ENCODE measurements at places on chromosomes 3 and 15.
A peak's percentile ranks its signal among the peaks of the same experiment; 100 is the strongest.

DNA sequence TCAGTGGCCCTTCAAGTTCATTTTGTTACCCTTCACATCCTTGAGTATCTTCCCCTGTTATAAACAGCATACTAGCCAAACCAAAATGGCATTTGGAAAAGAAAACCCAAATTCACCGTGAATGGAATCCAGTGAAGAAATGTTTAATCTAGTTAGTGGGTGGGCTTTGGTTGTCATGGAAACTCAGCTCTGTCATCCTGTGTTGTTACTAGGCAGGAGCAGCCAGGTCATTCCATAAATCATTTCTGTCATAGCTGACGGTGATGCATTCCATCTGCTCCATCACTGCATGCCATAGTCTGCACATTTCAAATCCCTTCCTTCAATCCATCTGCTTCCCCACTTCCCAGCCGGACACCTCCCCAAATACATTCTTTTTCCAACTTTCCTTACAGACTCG is 140.4 kb upstream of the CGNL1 start:
- DNase-seq, result no peak

- no peak for DNase-seq
Measured at GRCh38 chr3:106839576-106840280, 537.5 kb upstream of the CCDC54 start.

DNA sequence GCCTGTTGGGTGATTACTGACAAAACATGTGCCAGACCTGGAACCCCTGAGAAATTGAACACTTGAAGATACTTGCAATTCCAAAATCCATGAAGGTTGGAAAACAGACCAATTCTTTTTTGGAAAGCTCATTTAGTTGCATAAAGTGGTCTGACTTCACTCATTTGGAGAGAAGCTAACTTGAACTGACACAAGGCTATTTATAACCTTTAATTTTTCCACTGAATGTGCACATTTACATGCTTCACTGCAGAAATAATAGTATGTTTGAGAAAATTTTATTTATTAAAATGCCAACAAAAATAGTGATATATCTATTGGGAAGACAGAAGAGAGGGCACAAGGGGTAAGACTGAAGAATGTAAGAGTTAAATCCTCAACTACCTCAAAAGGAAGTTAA is 92.1 kb downstream of the MOBP start:
- DNase-seq, result no peak

GRCh38 chr3:11307830-11308432 is 35.7 kb downstream of the ATG7 start:
- DNase-seq, result no peak

GRCh38 chr3:125192190-125193035 is 20.1 kb downstream of the SLC12A8 start:
- DNase-seq, result no peak

- DNase-seq, result no peak
Measured at GRCh38 chr3:38167591-38167990, 2.3 kb downstream of the OXSR1 start.

- no peak for DNase-seq
Measured at GRCh38 chr3:178434206-178434805, 101.9 kb upstream of the KCNMB2 start.

GRCh38 chr3:125186261-125186787 is 26.2 kb downstream of the SLC12A8 start:
- no peak for DNase-seq

DNA sequence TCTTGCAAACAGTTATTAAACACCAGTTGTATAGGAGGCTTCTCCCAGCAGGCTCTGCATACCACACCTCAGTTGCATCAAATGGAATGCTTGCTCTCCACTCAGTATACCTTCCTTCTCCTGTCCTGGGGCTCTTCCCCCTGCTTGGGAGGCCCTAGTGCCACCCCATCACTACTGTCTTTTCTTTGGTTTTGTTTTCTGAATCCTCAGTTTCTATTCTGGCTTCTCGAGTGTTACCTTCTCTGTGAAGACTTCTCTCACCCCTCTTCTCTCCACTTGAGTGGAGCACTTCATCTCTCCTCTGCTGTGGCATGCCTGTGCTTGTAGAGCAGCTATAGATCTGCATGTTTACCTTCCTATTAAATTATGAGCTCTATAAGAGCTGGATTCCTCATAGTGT is 75.7 kb upstream of the TPRG1 start:
- DNase-seq, result no peak

DNA sequence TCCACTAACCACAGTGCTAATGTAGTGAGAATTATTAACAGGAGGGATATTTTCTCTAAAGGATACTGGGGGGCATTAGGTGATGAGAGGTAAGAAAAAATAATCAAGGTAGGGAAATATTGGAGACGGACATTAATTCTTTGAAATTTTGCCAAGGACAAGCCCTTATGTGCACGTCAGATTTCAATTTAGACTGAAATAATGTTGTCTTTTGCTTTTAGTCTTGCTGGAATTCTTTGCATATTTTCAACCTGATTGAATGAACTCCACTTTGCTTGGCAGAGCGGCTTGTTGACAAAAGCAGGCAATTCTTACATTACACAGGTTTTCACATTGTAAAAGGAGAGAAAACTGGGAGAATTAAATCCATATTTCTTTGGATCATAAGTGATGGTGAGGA is 25.0 kb upstream of the C3orf52 start:
- DNase-seq, result no peak

DNA sequence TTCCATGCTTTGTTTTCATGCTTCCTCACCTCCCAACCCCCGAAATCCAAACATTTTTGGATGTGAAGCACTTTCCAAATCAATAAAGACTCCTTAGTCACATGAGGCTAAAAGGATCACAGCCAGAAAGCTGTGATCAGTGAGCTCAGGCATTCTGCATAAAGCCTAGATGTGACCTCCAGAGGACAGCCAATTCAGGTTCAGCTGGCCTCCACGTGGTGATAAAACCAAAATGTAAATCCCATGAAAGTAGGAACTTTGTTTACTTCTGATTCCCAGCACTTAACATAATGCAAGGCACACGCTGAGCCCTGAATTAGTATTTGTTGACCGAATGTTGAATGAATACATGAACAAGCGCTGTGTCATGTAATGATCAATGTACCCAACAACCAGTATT is 249.5 kb upstream of the EOMES start:
- no peak for DNase-seq

- DNase-seq, result no peak
Measured at GRCh38 chr15:66819084-66819483, 117.0 kb downstream of the SMAD6 start.

- DNase-seq, result no peak
Measured at GRCh38 chr3:106025151-106025722, 156.4 kb upstream of the CBLB start.

DNA sequence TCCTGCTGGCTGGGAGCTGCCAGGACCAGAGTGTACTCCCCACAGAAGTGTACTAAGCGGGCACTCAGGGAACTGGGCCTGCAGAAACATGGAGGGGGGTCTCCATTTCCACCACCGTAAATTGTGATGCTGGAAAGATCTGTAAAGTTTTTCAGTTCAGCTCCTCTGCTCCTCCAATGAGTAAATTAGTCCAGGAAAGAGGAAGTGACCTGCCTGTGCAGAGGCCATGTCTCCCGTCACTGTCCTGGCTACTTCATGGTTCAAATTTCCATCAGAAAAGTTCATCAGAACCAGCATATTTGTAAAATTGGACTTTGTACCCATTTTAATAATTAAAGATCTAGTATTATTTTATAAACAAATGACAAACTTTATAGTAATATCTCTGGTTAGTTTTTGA is 226.7 kb upstream of the THBS1 start:
- no peak for DNase-seq

- no peak for DNase-seq
Measured at GRCh38 chr3:38653685-38654537, 4.4 kb upstream of the SCN5A start.

- peak; percentile 19 for DNase-seq
Measured at GRCh38 chr3:13932578-13933295, 52.9 kb upstream of the WNT7A start.
